AG08396 (cell line): ENCODE measurements at places on chromosomes 12 and 14.

DNA sequence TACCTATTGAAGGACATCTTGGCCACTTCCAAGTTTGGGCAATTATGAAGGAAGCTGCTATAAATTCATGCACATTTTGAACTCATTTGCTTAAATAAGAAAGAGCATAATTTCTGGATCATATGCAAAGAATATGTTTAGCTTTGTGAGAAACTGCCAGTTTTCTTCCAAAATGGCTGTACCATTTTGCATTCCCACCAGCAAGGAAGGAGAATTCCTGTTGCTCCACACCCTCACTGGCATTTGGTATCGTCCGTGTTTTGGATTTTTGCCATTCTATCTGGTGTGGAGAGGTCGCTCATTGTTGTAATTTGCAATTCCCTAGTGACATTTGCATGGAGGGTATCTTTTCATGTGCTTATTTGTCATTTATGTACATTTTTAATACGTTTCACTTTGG is 339.3 kb downstream of the DAD1 start:
- no peak for DNase-seq

DNA sequence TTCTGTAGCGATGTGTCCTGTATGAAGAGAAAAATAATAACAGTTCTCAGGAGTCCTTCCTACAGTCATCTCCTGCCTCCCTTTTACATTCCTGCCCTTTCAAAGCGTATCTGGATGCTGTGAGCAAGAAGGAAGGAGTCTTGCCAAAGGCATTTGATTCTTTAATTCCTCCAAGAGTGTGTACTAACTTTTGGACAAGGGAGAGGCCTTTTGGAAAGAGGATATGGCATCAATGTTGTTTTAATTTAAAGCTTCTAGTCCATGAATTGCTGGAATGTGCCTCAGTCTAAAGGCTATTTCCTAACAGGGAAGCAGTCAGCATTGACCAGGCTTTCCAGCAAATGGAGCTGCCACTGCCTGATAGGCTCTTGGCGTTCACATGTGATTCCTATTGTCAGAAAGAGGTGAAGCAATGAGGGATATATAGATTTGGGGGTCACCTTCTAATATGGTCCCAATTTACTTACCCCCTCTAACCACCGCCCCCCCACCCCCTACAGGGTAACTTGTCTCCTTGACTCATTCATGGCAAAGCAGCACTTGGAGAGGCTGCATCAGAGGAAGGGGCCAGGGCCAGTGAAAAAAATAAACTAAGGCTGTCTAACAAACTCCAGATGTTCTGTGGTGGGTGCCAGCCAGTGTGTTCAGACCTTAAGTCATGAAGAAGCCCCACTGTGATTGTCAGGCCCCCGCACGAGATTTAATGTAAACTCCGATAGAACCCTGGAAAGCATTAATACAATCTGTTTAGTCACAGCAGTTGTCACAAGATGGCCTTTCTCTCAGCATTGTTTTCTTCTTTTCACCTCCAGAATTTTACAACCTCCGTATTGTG is 220.3 kb downstream of the FBXL14 start:
- DNase-seq, result peak; percentile 27

DNA sequence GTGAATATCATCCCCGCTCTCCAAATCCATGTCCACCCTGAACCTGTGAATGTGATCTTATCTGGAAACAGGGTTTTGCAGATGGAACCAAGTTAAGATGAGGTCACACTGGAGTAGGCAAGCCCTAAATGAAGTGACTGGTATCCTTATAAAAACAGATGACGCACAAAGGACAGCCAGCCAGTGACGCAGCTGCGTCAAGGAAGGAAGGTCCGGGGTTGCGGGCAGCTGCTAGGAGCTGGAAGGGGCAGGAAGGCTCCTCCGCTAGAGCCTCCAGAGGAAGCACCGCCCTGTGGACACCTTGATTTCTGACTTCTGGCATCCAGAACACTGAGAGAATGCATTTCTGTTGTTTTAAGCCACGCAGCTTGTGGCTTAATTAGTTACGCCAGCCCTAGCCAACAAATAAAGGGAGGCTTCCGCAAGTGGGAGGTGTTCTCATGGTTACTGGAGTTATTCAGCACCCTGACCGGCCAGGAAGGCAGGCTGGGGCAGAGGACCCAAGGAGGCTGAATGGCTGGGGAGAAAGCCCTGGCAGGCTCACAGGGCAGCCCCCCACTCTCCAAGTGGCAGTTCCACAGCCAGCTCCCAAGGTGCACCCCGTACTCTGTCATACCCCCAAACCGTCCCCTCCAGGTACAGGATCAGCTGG is 127.6 kb upstream of the NCOR2 start:
- DNase-seq, result no peak

DNA sequence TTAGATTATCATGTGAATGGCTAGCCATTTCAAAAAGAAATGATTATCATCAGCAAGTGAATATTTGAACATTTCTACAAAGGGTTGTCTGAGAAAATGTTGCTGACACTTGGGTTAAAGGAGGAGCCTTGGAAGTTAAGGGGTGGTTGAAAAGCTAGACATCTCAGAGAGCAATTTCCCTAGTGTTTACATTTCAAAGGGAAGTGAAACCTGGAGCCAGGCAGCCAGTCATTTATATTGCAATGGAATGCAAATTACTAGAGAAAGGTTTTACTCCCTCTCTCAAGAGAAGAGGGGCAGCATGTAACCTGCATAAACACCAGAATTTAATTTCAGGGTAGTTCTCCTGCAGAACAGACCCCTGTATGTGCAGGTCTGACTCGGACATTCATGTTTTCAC is 279.0 kb downstream of the SLC16A7 start:
- DNase-seq, result peak; percentile 4

DNA sequence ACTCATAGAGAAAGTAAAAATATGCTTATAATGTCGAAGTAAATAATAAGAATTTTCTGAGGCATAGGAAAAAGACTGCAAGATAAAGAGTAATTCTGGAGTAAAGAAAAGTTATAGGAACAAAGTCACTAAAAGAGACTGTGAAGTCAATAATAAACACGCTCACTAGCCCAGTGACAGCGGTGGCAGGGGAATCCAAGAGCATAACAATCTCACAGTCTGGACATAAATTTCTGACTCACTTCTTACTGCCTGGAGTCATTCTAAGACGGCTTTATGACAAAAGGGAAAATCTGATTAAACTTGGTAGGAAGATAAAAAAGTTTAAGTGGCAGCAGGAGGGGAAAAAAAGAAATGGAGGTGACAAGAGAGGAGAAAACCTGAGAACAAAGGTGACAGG is 56.4 kb upstream of the GRIP1 start:
- DNase-seq, result no peak

- DNase-seq, result no peak
Observed at GRCh38 chr12:51262758-51263177, 7.4 kb downstream of the SMAGP start.

DNA sequence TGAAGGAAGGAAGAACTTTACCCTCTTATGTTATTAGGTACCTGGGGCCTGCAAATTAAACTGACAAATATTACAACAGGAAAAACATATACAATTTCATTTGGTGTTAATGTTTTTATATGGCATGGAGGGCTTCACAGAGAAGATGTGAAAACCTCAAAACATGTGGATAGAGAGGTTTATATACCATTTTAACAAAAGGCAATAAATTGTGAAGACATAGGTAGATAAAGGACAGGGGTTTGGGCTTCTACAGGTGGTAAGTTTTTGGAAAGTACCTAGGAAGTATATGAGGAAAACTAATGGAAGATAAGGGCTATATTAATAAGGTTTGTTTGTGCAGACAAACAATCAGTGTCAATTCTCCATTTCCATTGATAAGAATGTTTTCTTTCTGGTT is 95.1 kb upstream of the ATF7IP start:
- no peak for DNase-seq

GRCh38 chr14:92932448-92933395 is 9.8 kb downstream of the CHGA start:
- no peak for DNase-seq

- no peak for DNase-seq
Observed at GRCh38 chr14:95058491-95058890, 98.8 kb downstream of the DICER1 start.

DNA sequence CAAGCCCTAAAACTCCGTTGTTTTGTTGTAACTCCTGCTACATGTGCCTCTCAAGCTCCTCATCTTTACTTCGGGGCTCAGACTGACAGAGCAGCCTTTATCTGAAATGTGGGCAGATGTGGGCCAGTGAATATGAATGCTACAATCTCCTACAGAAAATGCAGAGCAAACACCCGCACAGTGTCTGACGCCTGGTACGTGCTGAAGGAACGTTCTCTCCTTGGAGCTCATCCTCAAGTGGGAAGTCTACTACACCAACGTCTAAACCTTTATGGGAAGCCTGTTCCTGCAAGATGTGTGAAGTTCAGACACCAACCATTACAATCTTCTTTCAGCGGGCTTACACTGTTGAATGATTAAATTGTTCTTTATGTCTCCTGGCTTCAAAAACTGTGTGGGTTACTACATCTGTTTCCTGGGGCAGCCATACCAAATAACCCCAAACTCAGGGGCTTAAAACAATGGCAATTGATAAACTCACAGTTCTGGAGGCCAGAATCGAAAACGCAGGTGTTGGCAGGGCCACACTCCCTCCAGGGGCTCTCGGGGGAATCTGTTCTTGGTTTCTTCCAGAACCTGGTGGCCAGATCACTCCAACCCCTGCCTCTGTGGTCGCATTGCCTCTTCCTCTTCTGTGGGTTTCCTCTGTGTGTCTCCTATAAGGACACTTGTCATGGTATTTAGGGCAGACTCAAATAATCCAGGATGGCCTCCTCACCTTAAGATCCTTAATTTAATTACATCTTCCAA is 179.7 kb upstream of the PLXNC1 start:
- DNase-seq, result no peak

DNA sequence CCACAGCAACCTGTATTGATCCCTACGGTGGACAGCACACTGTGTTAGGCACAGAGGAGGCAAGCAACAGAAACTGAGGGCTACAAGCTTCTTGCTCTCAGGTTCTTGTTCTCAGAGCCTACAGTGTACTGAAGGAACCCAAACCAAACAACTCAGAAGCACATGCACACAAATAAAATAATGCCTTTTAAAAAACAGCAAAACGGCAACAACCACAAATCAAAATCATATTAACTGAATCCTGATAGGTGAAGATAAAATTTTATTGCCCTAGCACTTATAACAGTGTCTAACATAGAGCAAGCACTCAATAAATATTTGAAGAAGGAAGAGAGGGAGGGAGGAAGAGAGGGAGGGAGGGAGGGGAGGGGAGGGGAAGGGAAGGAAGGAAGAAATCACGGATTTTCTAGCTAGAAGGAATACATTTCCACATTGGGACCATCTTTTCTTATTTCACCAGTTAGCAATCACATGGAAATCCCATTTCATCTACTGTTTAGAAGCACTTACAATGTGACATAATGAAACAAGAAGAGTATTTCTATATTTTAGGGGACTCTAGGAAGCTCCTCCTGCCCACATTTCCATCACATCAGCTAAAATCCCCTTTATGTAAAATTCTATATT is 27.2 kb downstream of the DMAC2L start:
- DNase-seq, result no peak

DNA sequence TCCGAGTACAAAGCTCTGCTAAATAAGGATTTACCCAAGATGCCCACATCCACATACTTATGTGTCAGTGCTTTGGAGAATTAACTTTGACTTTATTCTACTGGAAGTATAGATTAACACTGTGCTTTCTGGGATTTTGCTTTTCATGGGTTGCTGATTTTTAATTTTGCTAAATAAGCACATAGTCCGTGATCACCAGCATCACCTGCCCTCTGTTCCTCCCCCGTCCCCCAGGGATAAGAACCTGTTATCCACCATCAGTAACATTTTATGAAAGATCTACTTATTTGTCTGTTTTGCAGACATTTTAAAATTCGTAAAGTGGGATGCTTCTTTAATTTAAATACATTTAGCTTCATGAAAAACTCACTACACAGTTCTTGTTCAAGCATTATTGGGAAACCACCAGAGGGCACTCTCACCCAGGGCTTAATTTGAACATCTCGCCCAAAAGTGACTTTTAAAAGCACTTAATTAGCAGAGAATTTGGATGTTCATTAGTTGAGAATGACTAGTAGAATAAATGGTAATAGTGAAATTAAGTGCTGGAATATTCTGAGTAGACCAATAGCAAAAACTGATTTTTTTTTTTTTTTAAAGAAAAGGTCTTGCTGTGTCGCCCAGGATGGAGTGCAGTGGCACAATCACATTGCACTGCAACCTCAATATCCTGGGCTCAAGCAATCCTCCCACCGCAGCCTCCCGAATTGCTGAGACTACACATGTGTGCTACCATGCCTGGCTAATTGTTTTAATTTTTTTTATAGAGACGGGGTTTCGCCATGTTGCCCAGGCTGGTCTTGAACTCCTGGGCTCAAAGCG is 35.7 kb downstream of the MRPL42 start:
- DNase-seq, result peak; percentile 6

DNA sequence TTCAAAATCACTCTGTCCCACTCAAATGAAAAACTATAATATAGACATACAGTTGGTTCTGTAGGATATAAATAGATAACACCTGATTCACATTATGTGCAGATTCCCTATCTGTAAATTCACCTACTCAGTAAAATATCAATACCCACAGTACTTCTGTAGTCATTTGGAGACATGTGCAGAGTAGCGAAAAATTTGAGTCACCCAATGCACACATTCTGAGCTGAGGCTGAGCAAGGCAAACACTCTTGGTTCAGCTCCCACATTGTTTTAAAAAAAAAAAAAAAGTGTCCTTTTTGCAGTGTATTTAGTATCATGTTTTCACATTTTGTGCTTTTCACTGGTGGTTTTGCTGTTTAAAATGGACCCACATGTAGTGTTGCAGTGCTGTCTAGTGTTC is 27.3 kb upstream of the BBS10 start:
- DNase-seq, result no peak

GRCh38 chr14:102885737-102886447 is 36.6 kb upstream of the AMN start:
- no peak for DNase-seq

DNA sequence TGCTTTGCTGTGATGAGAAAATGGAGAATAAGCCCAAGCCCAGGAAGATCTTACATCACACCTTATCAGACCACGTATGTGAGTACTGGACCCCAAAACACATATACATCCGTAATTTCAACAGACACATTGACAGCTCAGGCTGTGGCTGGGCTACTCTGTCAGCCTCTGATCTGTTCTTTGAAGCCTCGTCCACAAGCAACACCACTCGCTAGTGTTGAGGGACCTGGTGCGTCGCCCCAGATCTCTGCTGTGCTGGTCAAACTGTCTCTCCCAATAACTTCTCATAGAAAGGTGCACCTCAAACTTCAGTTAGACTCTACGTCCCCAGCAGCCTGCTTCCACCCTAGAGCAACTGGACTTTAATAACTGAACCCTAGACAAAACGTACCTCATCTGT is 10.6 kb upstream of the SFSWAP start:
- DNase-seq, result no peak

- DNase-seq, result no peak
Observed at GRCh38 chr12:12716151-12716792, 896 bp upstream of the CDKN1B start.
